Activated T-cell treated with anti-CD3 and anti-CD28 coated beads, Interleukin-2, amount 50 U/mL, for 1 hour (primary cell): ENCODE measurements at places on chromosomes 2 and 18.

DNA sequence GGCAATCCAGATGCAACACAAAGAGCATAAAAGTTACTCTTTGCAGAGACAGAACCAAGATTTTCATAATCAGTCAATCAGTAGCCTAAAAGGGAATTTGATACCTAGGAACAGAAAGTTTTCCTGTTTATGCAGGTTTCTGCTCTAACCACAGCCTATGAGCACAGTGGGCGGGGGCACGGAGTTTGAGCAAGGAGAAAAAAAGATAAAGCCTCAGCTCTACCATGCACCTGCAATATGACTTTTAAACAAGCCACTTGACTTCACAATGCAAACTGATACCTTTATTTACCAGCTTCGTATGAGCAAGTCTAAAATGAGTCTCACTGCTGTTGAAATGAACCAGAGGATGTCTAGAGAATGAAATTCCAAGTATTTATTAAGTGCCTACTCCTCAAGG is 5.6 kb upstream of the LRATD1 start:
- no peak for DNase-seq

- no peak for DNase-seq
Measured at GRCh38 chr2:136291871-136292270, 173.9 kb upstream of the CXCR4 start.

GRCh38 chr2:67329951-67330350 is 67.2 kb upstream of the ETAA1 start:
- DNase-seq: no peak

DNA sequence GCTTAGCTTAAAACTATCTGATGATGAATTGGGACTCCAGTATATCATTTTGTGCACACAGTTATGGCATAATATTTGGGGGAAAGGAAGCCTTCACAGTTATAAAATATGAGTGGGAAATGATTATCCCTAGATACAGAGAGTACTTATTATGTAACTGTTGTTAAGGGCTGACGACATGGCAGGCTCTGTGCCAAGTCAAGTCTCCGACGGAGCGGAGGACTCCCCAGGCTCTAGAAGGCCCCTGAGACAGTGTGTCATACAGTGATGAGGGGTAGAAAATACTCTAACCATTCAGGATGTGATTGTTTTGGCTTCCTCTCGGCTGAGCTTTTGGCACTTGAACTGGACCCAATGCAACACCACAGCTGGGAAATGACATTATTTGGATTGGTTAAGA is 211.8 kb downstream of the SLC8A1 start:
- no peak for DNase-seq

DNA sequence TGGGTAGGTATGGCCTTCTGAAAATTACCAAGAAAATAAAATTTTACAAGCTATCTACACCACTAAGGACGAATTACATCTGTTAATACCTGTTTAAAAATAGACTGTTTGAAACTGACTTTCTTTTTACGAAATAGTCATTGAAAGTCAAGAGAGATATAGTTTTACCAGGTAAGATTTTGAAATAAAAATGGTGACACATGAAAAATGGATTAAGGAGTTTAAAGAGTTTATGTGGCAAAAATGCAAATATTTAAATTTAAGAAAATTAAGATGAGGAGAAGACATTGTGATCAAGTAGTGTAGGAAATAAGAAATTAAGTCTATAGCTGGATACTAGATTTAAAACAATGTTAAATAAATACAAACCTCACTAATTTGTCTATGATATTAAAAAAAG is 271.5 kb downstream of the TRIB2 start:
- DNase-seq: no peak

DNA sequence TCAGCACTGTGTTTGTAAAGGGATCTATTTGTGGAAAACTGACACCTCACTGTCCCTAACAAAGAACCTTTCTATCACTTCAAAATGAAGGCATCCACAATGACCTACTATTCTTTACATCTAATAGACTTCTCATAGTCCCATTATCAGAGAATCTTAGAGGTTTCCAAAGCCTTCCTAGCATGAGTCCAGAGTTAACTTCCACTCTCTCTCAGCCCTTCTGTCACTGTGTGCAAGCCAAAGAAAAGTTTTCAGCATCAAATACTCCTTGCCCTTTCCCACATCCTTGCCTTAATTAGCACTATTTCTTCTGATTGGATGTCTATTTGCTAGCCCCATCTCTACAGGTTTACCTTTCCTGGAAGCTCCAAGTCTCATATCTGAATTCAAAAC is 178.5 kb downstream of the ERBB4 start:
- DNase-seq: no peak

DNA sequence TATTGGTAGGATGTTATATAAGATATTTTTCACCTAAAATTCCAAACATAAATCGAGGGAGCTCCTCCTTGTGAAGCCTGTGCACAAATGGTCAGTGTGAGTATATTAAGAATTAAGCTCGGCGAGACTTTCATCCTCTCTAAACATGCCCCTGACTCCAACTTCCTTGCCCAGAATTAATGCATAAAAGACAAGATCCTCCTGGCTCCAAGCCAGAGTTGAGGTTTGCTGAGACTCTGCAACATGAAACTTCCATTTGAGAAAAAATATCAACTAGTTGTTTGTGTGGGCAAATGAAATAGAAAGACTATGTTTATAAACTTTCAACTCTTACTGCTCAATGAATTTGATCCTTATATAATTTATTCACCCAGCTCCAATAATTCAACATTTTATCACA is 68.1 kb downstream of the CCDC178 start:
- no peak for DNase-seq

DNA sequence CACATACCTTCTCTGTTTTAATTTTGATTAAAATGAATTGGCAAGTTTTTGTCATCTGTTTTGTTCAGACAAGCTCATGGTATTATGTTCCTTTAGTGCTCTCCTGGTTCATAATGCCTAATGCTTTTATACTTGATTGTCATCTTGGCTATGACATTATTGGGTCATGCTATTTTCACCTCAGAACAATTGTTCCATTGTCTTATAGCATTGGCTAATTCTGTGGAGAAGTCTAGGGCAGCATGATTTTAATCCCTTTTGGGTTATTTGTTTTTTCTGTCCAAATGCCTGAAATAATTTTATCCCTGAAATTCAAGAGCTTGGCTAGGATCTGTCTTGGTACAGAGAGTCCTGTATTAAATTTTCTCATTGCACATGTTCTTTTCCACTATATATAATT is 83.8 kb upstream of the CCDC85A start:
- DNase-seq: no peak

DNA sequence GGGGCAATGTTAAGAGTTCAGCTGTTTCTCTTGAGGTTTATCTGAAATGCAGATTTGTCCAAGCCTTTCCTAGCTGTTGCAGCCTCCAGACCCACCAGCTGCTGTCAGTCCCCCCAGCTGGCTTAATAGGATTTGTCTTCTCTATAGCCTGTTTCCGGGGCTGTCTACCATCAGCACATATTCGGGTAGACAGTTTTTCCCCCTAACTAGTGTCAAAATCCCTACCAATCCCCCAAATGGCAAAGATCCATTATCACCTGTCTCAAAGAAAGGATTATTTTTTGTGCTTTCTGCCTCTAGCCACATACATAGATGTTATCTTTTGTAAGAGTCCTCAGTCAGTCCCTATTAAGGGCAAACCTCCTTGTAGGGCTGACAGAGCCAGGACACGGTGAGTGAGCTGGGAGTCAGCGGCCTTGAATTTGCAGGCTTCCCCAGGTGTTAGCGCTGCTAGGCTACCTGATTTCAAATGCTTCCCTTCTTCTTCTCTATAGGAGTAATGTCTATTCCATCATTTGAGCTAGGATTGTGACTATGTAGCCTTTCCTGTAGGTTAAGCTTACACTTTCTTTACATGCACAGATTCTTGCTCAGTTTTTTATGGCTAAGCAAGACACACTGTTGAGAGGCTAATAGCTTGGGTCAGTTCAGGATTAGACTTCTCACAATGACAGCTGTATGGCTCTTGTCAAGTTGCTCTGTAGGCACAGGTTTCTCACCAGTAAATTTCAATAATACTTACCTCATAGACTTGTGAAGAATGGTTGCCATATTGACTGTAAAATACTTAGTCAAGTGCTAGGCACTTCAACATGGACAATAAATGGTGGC is 171.1 kb upstream of the UNC80 start:
- DNase-seq: no peak

DNA sequence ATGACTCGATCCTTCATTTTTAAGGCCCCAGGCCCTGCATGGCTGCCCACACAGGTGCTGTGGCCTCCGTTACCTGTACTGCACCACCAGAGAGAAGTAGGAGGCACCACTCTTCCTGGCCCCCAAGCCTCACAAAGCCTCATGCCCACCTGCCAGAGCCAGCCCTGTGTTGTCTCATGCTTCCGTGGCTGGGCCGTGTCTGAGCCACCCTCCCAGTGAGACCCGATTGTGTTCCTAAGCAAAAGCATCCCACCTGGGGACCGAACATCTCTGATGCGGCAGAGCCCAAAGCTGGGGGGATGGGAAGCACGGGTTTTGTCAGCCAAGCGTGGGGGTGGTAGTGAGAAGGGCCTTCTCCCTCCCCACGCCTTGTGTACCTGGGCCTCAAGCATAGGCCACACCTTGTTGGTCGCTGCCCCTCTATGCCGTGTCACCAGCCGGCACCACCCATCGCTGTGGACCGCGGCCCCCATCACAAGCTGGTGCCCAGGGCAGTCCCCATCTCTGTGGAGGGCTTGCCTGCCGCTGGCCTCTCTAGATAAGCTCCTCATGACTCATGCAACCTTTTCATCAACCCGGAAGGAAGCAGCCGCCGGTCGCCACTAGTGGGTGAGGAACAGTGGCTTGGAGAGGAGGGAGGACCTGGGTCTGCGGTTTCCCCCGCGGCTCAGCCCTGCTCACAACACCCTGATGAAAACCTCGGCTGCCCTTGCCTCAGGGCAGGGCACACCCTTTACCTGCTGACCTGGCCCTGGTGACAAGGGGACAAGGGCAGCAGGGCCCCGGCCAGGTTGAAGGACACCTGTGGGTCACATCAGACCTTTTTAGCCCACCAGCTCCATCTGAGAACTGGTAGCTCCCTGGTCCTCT is 2.7 kb upstream of the RNPEPL1 start:
- DNase-seq: peak; percentile 89

- DNase-seq: no peak
Measured at GRCh38 chr18:14747513-14748474, at the start of gene ANKRD30B. ANKRD30B (plus strand) TSS chr18:14748172; CDS start chr18:14748420, 248 bp downstream.

DNA sequence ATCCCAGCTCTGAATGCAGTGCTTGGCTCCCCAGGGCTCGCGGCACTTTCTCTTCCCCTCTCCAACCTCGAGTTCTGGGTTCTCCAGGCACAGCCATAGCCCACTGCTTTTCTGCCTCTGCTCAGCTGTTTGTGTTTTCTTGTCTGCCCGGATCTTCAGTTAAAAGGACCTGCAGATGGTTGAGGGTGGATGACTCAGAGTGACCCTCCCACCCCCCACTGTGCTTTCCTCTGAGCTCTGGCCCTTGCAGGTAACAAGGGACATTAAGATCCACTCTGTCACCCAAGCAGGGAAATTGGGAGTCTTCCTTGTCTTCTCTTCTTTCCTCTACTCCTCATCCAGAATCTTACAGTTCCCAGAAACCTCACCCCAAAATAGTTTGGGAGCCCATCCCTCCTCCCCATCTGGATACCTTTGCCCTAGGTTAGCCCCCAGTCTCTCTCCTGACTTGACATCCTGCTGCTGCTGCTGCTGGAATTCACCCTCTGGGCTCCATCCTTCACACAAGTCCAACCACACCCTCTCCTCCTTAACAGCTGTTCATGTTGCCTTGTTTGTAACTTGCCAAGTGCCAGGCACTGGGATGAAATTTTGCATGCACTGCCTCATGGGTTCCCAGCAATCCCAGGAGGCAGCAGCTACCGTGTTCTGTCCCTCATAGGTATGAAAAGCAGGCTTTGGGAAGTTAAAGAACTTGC is 157.9 kb upstream of the TTC39C start:
- DNase-seq: no peak

DNA sequence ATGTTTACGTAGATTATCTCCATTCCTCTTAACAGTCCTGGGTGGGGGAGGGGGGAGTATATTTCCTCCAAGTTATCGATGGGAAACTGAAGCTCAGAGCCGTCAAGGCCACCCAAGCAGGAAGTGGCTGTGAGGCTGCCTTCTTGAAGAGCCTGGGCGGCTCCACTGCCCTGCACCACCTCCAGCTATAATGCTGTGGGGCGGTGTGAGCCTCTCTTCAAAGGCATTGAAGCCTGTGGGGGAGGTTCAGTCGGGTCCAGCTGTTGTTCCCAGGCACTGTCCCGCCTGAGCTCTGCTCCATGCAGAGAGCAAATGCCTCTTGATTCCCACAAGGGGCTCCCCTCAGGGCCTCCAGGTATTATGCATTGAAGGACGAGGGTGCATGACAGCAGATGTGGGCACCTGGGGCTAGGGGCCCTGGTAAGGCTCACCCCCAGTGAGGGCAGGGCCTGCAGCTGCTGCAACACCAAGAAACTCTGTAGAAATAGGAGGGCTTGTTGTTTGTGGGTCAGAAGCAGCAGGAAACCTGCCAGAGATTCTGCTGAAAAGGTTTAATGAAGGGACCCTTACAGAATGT is 29.5 kb upstream of the LAPTM4A start:
- no peak for DNase-seq

DNA sequence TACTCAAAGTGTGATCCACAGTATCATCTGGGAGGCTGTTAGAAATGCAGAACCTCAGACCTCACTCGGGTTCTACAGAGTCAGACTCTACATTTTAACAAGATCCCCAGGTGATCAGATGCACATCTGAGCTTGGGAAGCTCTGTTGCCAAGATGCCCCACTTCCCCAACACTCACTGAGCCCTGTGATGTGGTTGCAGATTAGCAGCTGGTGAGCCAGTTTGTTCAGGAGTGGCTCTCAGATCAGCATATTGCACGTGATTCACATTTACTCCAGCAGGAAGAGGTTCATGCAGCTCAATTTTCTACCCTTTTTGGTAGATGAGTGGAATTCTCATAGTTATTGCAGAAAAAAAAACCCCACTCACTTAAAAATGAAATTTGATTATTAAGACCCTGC is 96.4 kb downstream of the VIT start:
- no peak for DNase-seq

GRCh38 chr2:128690869-128691268 is 372.2 kb upstream of the HS6ST1 start:
- no peak for DNase-seq

DNA sequence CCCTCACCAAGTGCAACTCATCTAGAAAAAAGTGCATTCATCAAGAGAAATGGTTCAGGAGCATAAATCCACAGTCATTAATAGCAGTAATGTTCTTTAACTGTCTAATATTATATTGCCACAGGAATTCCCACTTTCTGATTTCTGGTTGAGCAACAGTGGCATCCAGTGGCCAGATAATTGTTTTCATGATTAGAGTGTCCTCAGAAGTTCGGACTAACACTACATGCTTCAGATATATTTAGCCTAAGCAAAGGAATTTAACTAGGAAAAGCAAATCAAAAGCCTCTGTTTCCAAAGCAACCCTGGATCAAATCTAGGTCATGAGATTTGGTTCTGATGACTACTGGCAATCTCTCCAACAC is 9.8 kb upstream of the ERBB4 start:
- DNase-seq: no peak

DNA sequence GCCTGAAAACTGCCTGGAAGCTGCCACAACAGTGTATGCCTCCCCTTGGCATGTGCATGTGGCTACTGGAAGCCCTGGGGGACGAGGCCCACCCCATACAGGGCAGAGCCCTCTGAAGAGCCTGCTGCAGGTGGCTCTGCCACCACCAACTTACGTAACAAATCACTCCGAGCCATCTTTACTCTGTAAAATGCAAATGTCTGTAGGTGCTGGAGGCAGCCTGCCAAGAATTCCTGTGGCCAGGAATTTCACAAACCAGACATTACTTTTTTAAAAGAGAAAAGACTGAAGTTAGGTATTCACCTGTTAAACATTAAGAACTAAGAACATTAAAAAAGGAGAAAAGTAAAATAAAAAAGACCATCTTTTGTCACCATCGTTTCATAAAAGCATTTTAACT is 106.3 kb downstream of the GPR39 start:
- no peak for DNase-seq
